ENCODE measurements at places on chromosomes 2 and 18. TPM values are rescaled to one million over a fixed set of nuclear protein-coding genes. Genes with fewer than 3 reads are reported as not detected.

CHST9 gene
- not detected for total RNA-seq

ABCG5 gene
- total RNA-seq: not detected

THUMPD2 gene
- total RNA-seq: 4.2 TPM

COMMD1 gene
- total RNA-seq: 55.4 TPM

FKBP1B gene
- total RNA-seq: 16.8 TPM

MTCL1 gene
- 14.3 TPM for total RNA-seq

ALPI gene
- not detected for total RNA-seq

ANKRD30B gene
- not detected for total RNA-seq

TTN gene
- total RNA-seq: under 0.01 TPM

OTOS gene
- not detected for total RNA-seq

RRM2 gene
- total RNA-seq: 186 TPM

SP5 gene
- total RNA-seq: not detected

HOXD12 gene
- not detected for total RNA-seq

RND3 gene
- total RNA-seq: 42.9 TPM

REL gene
- 3.2 TPM for total RNA-seq

ASPRV1 gene
- 0.34 TPM for total RNA-seq

EVX2 gene
- total RNA-seq: not detected

POMC gene
- 4.0 TPM for total RNA-seq

CHN1 gene
- 54.6 TPM for total RNA-seq
